Activated CD8-positive, alpha-beta memory T cell treated with anti-CD3 and anti-CD28 coated beads, Interleukin-2, amount 50 U/mL, for 4 hours (primary cell): ENCODE measurements at places on chromosomes 13 and 19.
A peak's percentile ranks its signal among the peaks of the same experiment; 100 is the strongest.

GRCh38 chr13:99005609-99006008 lies 27.7 kb upstream of the DOCK9 start:
- no peak for DNase-seq

GRCh38 chr13:79497852-79498251 lies 16.9 kb downstream of the NDFIP2 start:
- DNase-seq = no peak

- no peak for DNase-seq
Measured at GRCh38 chr19:38252385-38252784, 3.8 kb downstream of the PPP1R14A start.

DNA sequence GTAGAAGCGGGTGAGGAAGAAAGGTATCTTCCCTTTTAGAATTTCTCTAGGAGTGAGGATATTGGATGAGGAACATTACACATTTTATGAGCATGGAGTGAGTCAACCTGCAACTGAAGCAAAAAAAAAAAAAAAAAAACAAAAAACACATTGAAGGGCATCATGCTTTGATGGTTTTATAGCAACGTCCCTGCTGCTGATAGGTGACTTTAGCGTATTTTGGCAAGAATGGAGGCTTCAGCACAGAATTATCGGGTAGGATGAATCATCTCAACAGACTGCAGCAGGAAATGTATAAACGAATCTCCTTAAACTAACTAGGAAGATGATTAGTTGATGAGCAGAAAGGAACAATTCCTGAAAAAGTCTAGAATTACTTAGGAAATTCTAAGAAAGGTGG lies 1359.6 kb upstream of the ATXN8OS start:
- DNase-seq = no peak

GRCh38 chr19:22807061-22807835 lies 23.3 kb upstream of the ZNF99 start:
- DNase-seq = no peak

- DNase-seq = no peak
Measured at GRCh38 chr19:2321565-2322283, 6.7 kb downstream of the LSM7 start.

DNA sequence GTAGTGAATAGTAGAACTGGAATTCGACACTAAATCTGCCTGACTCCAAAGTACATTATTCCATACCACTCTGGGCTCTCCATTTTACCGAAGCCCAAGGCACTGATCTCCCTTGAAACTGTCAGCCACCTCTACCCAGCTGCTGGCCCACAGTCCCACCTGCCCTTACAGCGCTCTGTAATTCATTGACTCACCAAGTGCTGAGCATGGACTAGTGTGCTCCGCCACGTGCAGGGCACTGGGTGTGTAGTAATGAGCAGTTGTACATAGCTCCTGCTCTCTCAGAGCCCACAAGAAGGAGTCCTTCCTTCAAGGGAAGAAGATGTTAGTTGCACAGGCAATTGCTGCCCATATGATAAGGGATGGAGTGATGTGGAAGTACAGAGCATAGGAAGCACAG lies 76.6 kb upstream of the SIAH3 start:
- no peak for DNase-seq

DNA sequence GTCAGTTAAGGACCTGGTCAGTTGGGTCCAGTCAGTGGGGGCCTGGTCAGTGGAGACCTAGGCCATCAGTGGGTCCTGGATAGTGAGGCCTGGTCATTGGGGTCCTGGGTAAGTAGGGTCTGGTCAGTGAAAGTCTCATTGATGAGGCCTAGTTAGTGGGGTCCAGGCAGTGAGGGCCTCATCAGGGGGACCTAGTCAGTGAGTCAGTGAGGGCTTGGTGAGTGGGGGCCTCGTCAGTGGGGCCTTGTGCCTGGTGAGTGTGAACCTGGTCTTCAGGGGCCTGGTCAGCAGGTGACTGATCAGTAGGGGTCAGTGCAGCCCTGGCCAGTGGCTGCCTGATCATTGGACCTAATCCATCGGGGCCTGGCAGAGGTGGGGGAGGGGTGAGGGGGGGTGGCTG lies 42.6 kb upstream of the TPM4 start:
- DNase-seq = no peak

DNA sequence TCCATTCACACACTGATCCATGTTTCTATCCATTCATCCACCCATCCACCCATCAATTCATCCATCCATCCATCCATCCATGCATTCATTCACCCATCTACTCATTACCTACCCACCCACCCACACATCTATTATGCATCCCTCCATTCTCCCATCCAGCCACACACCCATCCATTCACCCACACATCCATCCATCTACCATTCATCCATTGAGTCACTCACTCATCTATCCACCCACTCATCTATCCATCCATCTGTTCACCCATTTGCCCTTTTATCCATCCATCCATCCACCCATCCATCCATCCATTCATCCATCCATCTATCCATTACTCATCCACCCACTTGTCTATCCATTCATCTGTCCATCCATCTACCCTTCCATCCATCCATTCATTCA lies 30.1 kb downstream of the CELF5 start:
- no peak for DNase-seq

GRCh38 chr13:93603043-93603442 lies 376.4 kb downstream of the GPC6 start:
- DNase-seq = no peak

GRCh38 chr13:67273001-67273400 lies 42.9 kb upstream of the PCDH9 start:
- DNase-seq = no peak

DNA sequence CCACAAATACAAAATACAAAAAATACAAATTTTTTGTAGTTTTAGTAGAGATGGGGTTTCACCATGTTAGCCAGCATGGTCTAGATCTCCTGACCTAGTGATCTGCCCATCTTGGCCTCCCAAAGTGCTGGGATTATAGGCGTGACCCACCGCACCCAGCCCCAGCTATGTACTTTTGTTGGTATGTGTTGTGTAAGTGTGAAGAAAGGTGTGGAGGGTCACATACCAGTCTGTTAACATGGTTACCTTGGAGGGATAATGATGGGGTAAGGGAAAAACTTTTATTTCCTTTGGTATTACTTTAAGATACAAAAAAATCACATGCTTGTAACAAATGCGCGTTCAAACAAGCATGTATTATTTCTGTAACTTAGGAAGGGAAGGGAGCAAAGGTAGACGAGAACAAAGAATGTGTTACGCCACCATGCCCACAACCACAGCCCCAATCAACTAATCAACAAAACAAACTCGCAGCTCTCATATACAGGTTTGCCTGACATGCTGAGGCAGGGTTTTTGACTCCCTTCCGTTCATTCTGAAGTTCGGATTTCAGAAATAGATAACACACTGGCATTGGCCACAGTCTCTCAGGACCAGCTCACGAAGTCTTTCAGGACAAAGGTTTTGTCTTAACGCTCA lies 13.5 kb upstream of the VWA8 start:
- no peak for DNase-seq

- DNase-seq = no peak
Measured at GRCh38 chr19:48102870-48103751, 7.5 kb downstream of the PLA2G4C start.

- no peak for DNase-seq
Measured at GRCh38 chr13:90519157-90519556, 828.3 kb upstream of the MIR17HG start.

DNA sequence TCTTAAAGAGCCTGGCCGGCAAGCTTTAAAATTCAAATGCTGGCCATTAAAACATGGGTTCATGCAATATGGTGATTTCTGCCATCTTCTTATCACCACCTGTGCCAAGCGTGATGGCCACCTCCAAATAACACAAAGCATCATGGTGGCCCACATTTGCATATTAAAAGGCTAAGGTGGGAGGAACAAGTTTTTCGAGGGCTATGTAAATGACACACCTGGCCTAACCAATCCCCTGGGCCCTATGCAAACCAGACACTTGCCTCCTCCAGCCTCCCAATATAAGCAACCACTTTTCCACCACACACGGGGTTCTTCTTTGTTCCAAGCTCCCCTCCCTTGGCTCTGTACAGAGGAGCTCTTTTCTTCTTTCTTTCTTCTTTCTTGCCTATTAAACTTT lies 14.4 kb downstream of the LILRB4 start:
- no peak for DNase-seq

GRCh38 chr13:87680298-87680697 lies 9.1 kb downstream of the SLITRK5 start:
- DNase-seq = no peak

- no peak for DNase-seq
Measured at GRCh38 chr13:96816874-96817273, 177.4 kb downstream of the OXGR1 start.

DNA sequence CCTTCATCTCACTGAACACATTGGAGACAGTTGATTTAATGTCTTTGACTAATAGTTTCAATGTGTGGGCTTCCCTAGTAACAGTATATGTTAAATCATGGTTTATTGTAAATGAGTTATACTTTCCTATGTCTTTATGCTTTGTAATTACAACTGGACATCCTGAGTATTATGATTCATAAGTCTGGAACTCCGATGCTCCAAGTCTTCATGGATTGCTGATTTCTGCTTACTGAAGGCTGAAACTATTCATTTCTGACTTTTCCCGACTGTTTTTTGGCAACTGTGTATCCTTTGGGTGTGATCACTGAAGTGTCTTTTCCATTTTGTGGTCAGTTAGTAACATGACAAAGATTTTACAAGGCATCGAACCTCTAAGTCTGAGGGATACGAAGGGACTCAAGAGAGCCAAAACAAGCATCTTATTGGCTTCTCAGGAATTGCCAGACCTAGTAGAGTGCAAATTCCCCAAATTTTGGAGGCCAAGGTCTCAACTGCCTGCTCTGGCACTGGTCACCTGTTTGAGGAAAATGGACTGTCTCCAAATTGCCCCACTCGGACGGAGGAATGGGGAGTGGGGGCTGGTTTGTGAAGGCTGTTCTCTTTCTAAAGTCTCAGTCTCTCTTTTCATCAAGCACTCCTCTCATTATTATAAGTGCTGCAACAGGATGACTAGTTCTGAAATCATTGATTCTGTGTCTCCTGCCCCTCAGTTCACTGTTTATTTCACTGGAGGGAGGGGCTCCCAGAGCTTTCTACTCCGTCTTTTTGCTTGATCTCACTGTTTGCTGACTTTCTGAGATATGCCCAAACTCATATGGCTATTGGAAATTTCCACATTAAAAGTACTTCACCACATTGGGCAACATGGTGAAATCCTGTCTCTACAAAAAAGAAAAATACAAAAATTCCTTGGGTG lies 20.2 kb upstream of the CD70 start:
- no peak for DNase-seq

GRCh38 chr19:289651-290371 lies 1.4 kb downstream of the PLPP2 start:
- peak; percentile 35 for DNase-seq

GRCh38 chr19:3275583-3276340 lies 51.3 kb downstream of the CELF5 start:
- peak; percentile 91 for DNase-seq

DNA sequence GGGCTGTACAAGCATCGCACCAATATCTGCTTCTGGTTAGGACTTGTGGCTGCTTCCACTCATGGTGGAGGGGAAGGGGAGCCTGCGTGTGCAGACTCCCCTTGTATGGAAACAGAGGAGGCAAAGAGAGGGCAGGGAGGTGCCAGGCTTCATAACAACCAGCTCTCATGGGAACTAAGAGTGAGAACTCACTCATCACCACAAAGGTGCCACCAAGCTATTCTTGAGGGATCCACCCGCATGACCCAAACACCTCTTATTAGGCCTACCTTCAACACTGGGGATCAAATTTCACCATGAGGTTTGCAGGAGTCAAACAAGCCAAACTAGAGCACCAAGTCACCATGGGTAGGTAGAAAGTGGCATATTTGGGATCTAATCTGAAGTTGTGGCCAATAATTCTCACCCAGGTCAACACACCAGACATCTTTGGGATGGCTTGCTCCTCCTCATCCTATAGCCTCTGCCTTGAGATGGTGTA lies 46.4 kb downstream of the RUBCNL start:
- no peak for DNase-seq

DNA sequence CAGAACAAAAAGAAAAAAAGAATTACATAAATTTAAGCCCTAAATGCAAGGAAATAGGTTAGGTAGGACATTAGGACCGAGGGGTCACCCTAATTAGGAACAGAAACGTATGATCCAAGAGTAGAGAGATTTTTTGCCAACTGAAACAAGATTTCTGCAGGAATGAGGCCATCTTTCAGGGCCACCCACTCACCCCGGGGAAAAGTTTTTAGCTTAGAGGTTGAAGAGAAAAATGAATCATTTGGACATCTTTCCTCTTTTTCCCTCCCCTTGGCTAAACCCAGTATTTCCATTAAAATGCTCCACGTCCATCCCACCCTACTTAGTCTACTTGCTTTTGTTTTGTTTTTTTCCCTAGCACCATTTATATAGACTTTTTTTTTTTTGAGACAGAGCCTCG lies 10.6 kb upstream of the PNMA8A start:
- DNase-seq = no peak

GRCh38 chr19:13541554-13541953 lies 35.3 kb upstream of the CACNA1A start:
- DNase-seq = no peak

GRCh38 chr19:35644206-35644986 lies 2.9 kb downstream of the ETV2 start:
- DNase-seq = peak; percentile 90

- peak; percentile 46 for DNase-seq
Measured at GRCh38 chr19:41225238-41226052, 6.4 kb downstream of the AXL start.

- DNase-seq = no peak
Measured at GRCh38 chr13:49219647-49220035, 497 bp upstream of the MLNR start.
